ENCODE measurements at places on chromosomes 6 and 20. TPM values are rescaled to one million over a fixed set of nuclear protein-coding genes. Genes with fewer than 3 reads are reported as not detected.

- no peaks in the 10 kb centered on the region for H3K4me1 ChIP-seq
- H3K27me3 ChIP-seq = no peaks in the 10 kb centered on the region
- no peak for DNase-seq
- no peak overlapping the region for H3K4me3 ChIP-seq
Observed at GRCh38 chr6:157172231-157172701, 151.1 kb downstream of the TMEM242 start.

Gene CLVS2
- total RNA-seq = not detected

- H3K27ac ChIP-seq = no peak overlapping the region
- no peaks in the 10 kb centered on the region for H3K36me3 ChIP-seq
- no peak for DNase-seq
- H3K4me1 ChIP-seq = no peaks in the 10 kb centered on the region
- no peak overlapping the region for H3K4me3 ChIP-seq
- H3K27me3 ChIP-seq = no peaks in the 10 kb centered on the region
Observed at GRCh38 chr6:7328243-7328642, 15.2 kb upstream of the SSR1 start.

DNA sequence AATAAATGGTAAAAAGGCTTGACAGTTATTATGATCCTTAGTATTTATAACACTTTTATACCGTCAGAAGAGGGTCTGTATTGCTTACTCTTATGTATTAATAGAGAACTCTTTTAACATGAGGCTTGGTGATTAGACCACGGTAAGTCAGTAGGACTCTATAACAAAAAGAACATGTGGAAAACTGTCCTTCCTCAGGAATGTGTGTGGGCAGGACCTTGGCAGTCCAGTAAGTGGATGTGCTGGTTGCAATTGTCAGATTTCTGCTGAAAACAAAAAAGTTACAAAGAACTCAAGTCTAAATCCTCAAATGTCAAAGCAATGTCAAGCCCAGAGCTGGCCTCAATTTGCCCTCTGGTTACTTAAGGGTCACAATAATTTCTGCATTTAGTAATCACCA, 81.1 kb downstream of the PLCG1 start:
- no peak overlapping the region for H3K4me3 ChIP-seq
- H3K27ac ChIP-seq = no peak overlapping the region
- H3K36me3 ChIP-seq = no peaks in the 10 kb centered on the region

- peaks cover 29% of the 10 kb centered on the region for H3K27me3 ChIP-seq
- H3K36me3 ChIP-seq = no peaks in the 10 kb centered on the region
- DNase-seq = no peak
- no peaks in the 10 kb centered on the region for H3K4me1 ChIP-seq
- no peak overlapping the region for H3K27ac ChIP-seq
Observed at GRCh38 chr6:170018422-170018935, 267.1 kb downstream of the ERMARD start.

Measured in activated CD8-positive, alpha-beta T cell treated with anti-CD3 and anti-CD28 coated beads for 36 hours (primary cell).